ENCODE measurements at places on chromosomes 11 and 22. TPM values are rescaled to one million over a fixed set of nuclear protein-coding genes. Genes with fewer than 3 reads are reported as not detected.

HORMAD2 gene
- polyA plus RNA-seq = not detected

CNGA4 gene
- polyA plus RNA-seq = not detected

OR51B5 gene
- not detected for polyA plus RNA-seq

SRSF8 gene
- 74.4 TPM for polyA plus RNA-seq

CSNK2A3 gene
- polyA plus RNA-seq = 1.3 TPM

BCO2 gene
- polyA plus RNA-seq = 0.30 TPM

OR51E2 gene
- not detected for polyA plus RNA-seq

SCUBE2 gene
- not detected for polyA plus RNA-seq

KRTAP5-7 gene
- not detected for polyA plus RNA-seq

RNH1 gene
- 202 TPM for polyA plus RNA-seq

GRAMD4 gene
- 18.4 TPM for polyA plus RNA-seq

OR52A1 gene
- polyA plus RNA-seq = not detected

GRM5 gene
- polyA plus RNA-seq = not detected

CACNA1I gene
- polyA plus RNA-seq = 0.04 TPM

ABTB2 gene
- 0.04 TPM for polyA plus RNA-seq

RBFOX2 gene
- not detected for polyA plus RNA-seq

Measured in IgD-negative memory B cell (primary cell).